ENCODE measurements at places on chromosomes 5 and 9.

GRCh38 chr5:109855056-109855455 lies 165.3 kb downstream of the MAN2A1 start:
- no peak for DNase-seq

DNA sequence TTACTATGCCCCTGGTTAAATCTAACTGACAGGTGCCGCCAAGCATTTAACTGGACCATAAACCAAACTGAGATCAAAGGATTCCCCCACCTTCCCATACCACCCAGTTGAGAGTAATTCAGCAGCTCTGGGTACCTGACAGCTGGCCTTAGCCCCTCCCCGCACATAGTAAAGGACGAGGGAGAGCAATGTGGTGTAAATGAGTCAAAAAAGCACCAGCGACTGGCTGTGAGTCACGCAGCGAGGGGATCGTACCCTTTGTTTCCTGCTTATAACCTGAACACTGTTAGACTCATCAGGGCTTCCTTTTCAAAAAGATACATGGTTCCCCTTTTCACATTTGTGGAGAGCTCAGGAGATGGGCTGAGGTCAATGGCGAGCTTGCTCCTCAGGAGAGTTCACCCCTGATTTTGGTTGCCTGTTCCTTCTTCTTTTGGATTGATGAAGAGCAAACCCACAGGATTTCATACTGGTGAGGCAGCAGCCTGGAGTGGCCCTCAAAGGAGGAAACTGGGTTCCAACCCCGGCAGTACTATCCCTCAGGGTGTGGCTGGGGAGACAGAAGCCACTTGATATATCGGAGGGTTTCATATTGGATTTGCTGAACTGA lies 71.5 kb downstream of the ANKRD33B start:
- DNase-seq, result no peak

- no peak for DNase-seq
Observed at GRCh38 chr9:131703697-131704096, 36.2 kb downstream of the RAPGEF1 start.

GRCh38 chr9:107208121-107208520 lies 75.0 kb upstream of the RAD23B start:
- no peak for DNase-seq

GRCh38 chr9:104974053-104974962 lies 46.4 kb upstream of the ABCA1 start:
- DNase-seq, result no peak

DNA sequence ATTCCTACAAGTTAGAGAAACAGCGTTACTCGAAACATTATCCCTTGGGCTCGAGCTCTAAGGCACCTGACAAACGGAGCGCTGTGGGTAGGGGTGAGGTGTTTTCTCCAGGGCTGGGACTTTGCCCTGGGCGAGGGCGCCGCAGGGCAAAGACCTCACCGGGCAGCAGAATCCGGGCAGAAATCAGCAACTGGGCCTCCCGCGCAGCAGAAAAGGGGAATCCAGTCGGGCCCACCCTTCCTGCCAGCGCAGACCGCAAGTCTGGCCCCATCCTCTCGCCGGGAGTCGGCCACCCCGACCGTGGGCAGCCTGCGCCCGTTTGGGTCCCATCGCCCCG lies 430 bp upstream of the MSH3 start:
- DNase-seq, result no peak

DNA sequence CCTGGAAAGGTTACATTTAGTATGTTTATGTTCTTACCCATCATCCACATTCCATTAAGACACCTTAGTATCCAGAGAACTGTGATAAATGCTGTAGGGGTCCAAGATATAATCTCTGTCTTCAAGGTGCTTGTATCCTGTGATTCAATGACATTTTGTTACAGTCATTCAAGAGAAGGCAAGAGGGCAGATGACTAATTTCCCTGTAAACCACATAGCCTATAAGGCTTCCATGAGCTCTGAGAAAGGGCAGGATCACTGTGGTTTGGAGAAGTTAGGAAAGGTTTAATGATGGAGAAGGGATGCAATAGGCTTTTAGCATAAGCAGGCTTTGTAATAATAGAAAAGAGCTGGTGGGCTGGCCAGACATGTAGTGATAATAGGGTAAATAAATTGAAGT lies 40.0 kb downstream of the PAPPA start:
- DNase-seq, result no peak

DNA sequence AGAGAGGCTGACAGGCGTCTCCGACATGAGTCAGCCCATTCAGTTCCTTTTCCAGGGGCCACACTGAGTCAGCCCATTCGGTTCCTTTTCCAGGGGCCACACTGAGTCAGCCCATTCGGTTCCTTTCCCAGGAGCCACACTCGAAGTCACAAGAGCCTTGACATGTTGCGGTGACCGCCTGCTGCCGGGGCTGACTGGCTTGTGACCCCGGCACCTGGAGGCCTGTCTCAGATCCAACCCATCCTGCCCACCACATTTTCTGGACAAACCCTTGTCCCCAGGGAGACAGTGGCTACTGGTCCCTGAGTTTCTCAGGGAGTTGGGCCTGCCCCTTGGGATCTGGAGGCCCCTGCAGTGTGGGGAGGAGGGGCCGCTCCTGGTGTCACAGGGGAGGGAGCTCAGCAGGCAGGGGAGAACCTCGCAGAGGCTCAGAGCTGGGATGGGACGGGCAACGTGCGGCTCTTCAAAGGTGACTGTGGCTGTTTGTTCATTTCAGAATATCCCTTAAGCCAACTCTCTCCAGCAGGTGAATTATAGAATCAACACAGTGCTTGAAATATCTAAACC lies 40.5 kb upstream of the LPCAT1 start:
- DNase-seq, result no peak

DNA sequence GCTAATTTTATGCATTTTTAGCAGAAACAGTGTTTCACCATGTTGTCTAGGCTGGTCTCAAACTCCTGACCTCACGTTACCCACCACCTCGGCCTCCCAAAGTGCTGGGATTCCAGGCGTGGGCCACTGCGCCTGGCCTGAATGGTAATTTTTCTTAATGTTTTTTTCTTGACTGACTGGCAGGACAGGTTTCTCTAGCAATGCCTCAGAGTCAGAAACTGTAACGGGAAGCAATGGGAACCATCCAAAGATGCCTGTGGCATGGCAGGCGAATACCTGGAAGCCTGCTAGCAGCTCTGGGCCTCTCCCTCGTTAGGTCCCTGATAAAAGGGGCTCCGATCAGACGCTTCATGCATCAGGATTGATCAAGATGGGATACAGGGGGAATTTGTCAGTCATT lies 639.2 kb downstream of the NR2F1-AS1 start:
- no peak for DNase-seq

DNA sequence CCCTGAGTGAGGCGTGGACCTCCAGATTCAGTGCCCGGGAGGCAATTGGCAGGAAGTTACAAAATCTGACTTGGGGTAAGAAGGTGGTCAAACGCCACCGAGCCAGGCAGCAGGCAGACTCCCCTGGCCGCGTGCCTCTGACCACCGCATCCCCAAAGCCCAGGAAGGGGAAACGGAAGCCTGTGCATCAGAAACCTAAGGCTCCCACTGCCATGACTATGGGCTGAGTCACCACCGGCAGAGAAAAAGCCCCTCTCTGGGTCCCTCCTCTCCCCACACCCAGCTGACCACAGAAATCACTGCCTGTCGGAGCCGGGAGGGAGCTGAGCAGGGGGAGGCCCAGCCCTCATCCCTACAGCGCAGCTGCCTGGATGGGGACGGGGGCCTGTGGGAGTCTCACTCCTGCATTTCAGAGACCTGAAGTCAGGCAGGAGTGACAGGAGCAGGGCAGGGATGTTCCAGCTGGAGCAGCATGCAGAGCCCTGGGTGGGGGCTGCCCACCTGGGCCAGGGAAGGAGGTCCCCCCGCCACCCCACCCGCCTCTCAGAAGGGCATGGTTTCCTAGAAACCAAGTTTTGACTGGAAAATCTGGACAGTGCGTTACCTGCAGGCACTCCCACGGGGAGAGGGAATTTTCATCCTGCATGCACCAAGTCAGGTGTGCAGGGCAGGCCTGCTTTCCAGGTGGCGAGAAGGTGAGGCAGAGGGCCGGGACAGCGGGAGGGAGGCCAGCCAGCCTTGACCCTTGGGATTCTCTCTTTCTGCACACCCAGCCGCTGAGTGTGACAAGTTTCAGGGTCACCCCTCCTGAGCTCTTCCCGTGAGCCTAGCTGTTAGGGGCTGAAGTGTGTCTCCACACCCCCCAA lies 68.2 kb downstream of the LRSAM1 start:
- no peak for DNase-seq

DNA sequence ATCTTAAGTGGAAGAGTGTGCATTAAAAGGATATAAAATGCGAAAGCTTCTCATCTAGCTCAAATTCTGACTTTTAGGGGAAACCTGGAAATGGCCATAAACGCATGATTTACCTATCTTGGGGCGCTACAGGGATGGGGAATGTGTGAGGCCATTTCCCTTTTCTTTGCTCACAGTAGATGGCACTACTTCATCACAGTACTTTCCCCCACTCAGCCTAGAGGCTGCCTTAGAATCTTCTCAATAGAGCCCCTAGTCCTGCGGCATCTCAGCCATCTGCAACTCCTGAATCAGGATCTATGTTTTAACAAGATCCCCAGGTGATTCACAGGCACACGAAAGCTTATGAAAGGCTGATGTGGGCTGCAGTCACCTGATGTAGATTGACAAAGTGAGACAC lies 110.8 kb downstream of the LHFPL2 start:
- DNase-seq, result no peak

GRCh38 chr5:36164461-36164860 lies 12.6 kb downstream of the SKP2 start:
- no peak for DNase-seq

DNA sequence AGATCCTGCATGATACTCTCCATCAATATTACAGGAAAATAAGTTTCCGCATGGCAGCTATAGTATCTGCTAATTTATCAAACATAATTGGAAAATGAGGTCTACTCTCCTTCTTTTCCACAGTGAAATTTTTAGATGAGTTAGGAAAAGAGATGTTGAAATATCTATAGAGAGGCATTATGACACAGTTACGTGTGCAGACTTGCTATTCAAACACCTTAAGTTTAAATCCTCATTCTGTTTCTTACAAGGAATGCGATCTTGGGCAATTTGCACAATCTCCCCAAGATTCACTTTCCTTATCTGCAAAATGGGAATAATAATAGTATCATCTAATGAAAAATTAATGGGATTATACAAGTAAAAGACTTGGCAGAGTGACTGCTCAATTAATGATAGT lies 91.7 kb upstream of the SLCO6A1 start:
- no peak for DNase-seq

DNA sequence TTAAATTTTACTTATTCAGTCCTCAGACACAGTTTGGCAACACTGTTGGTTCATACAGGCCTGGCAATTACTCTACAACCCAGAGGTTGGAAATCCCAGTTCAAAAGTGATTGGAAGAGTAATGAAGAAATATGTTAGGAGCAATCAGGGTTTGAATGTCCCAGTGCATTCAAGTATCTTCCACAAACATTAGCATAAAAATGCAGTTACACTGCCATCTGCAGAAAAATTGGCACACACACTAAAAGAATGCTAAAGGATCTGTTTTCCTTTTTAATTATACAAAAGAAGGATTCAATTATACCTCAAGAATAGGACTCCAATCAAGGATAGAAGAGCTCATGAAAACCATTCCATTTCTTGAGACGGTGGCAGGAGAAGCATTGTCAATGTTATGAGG lies 130.2 kb downstream of the DNAH5 start:
- no peak for DNase-seq

DNA sequence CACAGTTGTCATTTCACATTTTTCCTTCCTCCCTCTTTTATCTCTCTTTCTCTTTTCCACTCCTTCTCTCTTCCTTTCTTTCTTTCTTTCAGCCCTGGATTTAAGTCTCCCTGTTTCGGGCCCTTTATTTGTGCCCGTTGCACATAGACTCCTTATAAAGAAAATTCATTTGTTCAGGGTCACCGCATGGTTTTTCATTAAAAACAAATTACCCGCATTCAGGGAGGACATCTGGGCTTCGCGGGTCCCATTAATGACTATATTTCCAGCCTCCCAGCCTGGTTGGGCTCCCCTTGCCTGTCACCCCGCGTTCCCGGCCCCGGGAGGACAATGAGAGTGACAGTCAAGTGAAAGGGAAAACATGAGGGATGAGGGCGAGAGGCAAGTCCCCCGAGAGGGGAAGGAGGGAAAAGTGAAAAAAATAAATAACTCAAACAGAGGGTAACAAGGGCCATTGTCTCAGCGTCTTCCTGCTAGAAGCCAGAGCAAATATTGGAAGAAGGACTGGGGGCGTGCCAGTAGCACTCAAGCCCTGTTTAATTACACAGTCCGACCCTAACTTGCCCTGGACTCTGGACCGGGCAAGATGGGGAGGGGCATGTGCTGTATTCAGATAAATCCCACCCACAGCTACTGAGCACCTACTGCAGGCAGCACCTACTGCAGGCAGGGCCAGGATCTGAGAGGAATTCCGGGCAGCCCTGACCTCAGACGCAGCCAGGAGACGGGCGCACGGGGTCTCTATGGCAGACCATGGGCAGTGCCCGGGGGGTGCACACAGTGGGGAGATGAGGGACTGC lies 166.2 kb downstream of the PAX5 start:
- DNase-seq, result peak; percentile 52

DNA sequence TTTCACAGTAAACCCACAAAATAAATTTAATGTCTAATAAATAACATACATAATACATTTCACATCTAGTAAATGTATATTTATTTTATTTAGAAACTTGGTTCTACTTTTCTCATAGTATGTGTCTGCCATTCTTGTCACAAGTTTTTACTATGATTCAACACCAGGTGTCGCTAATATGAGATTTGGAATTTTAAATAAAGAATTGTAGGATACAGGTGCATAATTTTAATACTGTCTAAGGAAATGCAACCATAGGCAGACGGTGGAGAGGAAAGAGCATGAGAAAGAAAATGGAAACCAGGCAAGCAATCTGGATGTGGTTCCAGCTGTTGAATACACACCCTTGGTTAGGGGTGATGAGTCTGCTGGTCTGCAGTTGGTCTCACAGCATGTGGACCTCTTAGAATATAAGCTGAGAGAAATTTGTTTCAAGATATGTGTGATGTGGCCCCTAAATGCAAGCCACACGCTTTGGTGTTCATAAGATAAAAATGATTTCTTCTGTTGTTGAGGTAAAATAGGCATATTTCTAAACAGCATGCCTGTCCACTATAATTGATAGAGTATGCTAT lies 114.7 kb upstream of the TXNDC8 start:
- no peak for DNase-seq

- DNase-seq, result no peak
Observed at GRCh38 chr9:92467041-92467440, 15.3 kb downstream of the ASPN start.

GRCh38 chr5:158857371-158857770 lies 242.3 kb downstream of the EBF1 start:
- DNase-seq, result no peak

All from progenitor cell of endocrine pancreas (in vitro differentiated cells).